Lung (tissue), 17 donors: ENCODE measurements at places on chromosomes 12 and 14. TPM values are rescaled to one million over a fixed set of nuclear protein-coding genes. Genes with fewer than 3 reads are reported as not detected.

GRCh38 chr14:27427796-27428195 is 830.0 kb upstream of the NOVA1 start:
- DNase-seq: no peak

GRCh38 chr12:113500782-113501311 is 29.2 kb upstream of the LHX5 start:
- DNase-seq: no peak

DNA sequence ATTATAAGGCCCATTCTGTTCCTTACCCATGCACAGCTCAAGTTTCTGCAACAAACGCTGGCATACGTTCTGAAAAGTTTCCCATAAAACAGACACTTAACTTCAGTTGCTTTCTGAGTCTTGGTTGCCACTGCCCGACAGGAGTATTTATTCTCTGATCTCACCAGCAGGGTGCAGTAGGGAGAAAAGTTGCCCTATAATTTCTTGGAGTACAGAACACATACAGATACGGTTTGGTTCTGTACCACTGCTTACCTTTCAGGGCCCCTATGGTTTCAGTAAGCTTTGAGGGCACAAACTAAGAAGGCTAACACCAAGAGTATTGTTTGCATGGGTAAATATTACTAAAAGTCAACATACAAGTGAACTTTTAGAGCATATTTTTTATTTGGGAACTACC is 77.9 kb downstream of the SPATA7 start:
- DNase-seq: no peak

GRCh38 chr12:70122804-70123203 is 120.4 kb upstream of the CNOT2 start:
- DNase-seq: no peak

GRCh38 chr14:59439256-59439965 is 25.8 kb downstream of the GPR135 start:
- no peak for DNase-seq

DNA sequence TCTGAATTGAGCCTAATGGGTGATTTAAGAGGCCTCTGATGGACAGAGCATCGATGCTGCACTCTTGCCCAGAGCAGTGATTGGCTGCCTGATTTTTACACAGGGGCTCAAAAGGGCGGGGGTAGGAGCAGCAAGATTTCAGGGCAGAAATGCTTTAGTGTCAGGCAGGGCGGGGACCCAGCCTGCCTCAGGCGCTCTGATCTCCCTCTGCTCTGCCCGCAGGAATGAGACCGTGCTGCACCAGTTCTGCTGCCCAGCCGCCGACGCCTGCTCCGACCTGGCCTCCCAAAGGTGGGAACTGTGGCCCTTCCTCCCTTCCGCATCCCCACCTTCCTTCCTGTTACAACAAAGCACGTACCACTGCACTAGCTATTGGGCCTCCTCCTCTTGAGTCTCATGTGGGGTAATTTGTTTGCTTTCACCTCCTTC is 32.4 kb downstream of the IQSEC3 start:
- DNase-seq: no peak

DNA sequence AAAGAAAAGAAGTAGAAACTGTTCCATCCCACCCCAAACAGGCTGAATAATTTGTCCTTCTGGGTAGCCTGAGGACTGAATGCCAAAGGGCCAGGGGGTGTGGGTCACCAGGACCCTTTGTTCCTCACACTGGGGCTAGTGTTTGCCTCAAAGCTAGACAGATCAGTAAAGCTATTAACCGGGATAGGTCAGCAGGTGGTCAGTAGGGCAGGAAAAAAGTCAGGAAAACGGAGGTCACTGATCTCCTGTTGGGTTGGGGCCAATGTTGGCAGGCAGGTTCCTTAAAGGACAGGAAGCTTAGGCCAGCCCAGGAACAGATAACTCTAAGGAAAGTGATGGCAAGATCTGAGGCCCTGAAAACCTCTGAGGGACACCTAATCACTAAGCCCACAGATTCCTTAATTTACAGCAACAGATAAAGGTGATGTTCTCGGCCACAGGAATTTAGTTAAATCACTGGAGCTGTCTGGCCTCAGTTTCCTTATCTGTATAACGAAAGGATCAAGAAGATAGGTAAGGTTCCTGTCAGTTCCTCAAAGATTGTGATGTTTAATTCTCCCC is 22.7 kb upstream of the TMPO start:
- no peak for DNase-seq

DNA sequence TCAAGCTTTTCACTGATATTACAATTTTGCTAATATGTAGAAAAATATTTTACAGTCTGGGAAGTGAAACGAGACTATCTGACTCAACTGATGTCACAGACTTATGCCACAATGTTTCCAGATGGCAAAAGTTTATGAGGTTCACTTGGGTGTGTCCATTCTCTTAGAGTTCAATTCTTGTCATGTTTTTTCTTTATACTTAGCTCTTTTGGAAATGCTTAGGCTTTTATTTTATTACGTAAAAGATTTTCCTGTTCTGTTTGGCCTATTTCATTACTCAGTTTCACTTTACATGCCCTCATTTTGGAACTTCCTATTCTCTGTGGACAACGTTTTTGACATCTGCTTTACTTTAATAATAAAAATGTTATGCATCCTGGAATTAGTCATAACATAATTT is 2.1 kb upstream of the PDZRN4 start:
- no peak for DNase-seq

DNA sequence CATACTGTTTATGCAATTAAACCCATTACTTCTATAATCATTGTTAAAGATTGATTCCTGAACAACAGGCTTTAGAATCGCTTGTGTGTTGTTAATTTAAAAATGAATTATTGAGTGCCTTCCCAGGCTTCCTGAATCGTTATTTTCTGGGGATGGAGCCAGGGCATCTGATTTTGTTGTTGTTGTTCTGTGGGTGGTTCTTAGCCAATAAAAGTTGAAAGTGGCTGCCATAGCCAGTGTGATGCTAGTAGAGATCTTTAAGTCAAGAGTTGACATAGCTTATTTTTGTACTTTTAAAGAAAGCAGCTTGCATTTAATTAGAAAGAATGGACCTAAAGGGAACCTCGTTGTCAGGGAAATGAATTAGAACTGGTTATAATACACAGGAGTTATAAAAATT is 6.4 kb downstream of the GOLGA5 start:
- DNase-seq: no peak

DNA sequence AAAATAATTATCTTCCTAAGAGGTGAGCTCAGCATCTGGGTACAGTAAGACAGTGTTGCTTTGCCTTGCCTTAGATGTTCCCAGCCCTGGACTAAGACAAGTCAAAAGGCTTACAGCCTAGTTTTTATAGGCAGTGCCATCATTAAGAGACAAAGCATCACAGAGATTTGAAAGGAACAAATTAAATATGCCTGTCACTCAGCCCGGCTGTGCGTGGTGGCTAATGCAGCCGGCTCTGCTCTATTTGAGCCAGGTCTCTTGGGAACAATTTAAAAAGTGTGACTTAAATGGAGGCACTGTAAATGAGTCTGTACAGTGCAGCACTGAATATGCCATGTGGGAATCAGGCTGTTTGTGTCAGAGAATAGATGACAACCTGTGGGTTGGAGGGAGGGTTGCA is 1687.4 kb upstream of the FLRT2 start:
- DNase-seq: no peak

DNA sequence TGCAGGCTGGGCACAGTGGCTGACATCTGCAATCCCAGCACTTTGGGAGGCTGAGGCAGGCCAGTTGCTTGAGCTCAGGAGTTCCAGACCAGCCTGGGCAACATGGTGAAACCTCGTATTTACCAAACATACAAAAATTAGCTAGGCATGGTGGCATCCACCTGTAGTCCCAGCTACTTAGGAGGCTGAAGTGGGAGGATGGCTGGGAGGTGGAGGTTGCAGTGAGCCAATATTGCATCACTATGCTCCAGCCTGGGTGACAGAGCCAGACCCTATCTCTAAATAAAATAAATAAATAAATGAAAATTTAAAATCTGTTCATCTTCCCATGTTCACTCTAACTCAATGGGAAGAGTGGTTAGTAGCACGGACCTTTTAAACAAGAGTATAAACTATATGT is 71.2 kb downstream of the ELK3 start:
- no peak for DNase-seq

- no peak for DNase-seq
Observed at GRCh38 chr12:77387214-77387613, 321.8 kb upstream of the E2F7 start.

TRHDE gene
- polyA plus RNA-seq: 0.19 TPM

MIP gene
- polyA plus RNA-seq: 0.08 TPM

DEPDC4 gene
- 0.77 TPM for polyA plus RNA-seq

ANKS1B gene
- 1.2 TPM for polyA plus RNA-seq

PPFIA2 gene
- polyA plus RNA-seq: 0.24 TPM

PCNX1 gene
- 20.0 TPM for polyA plus RNA-seq

HOXC4 gene
- 0.31 TPM for polyA plus RNA-seq

VDR gene
- 9.1 TPM for polyA plus RNA-seq

MYL2 gene
- 0.65 TPM for polyA plus RNA-seq

FAM181A gene
- polyA plus RNA-seq: 3.4 TPM
